Globus pallidus (tissue), 1 donor: ENCODE measurements at places on chromosomes 7 and 10.

DNA sequence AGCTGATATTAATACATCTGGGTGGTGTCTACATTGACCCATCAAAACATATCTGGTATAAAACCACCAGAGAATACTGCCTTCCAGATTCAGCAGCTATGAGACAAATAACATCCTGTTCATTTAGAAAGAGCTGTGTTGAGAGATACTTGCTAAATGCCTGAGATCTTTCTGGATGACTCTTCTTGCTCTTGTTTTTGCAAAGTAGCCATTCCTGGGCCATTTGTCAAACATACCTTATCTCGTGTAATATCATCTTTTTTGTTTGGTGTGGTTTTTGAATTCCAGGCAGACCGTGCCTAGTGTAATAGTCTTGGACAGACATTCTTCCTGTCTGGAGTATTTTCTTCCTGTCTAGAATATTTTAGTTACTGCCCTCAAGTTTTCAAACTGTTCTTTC is 74.7 kb upstream of the PRR15 start:
- peak; percentile 54 for DNase-seq

DNA sequence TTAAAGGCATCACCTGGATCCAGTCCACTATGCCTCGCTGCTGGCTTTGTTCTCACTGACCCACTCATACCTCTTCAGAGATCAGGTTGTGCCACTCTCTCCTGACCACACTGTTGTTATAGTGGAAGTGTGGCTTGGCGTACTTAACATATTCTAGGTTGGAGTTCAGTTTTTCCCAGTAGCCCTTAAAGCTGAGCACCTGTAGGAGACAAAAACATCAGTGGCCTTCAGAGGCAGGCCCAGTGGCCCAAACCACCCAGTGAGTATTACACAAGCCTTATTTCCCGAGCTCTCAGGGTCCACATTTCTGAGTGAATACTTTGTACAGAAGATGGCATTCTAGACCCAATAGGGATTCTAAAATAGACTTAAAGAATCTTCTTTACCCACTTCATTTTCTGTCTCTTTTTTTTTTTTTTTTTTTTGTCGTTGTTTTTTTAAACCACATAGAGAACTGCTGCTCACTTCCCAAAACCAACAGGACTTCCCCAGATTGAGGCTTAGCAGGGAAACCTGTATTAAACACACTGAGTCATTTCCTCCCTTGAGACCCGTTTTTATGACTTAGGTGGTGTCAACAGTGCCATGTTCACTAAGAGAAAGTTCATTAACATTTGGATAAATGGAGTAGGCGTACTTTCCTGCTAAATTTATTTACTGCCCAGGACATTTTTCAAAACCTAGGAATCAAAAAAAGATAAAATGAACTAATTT is 85.8 kb downstream of the GSAP start:
- no peak for DNase-seq

DNA sequence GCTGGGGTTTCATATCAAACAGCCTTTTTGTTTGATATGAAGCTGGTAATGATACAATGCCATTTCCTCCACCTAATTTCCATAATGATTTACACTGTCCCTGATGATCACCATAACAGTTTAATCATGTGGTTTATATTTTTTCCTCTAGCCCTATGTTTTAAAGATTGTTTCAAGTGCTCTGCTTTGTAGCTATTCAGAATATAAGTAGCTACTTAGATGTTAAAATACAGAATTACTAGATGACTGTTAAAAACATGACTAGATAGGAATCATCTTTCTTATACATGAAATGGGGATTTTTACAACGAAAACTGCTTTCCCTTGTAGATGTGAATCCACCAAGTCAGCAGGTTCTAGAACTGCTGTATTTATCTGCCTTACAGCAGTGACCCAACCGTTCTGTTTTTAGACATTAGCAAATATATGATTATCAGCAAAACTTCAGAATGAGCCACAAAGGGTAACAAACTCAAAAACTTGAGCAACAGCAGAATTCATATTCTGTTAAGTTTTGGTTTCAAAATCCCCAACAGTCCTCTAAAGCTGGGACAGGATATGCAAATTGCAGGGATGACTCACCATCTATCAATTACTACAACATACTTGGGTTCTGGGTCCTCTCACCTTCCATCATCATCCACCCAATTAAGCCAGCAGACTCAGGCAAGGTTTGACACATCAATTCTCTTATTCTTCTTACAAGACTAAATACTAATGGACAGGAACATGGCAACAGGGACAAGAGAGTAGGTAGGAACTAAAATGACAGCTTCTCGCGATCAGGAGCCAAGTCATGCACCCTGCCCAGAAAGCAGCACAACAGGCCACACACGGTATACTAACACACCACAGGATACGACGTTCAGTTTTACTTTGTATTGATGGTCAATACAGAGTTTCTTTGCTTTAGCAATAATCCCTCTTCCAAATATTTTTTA is 83.9 kb downstream of the PIP4K2A start:
- DNase-seq, result peak; percentile 53

DNA sequence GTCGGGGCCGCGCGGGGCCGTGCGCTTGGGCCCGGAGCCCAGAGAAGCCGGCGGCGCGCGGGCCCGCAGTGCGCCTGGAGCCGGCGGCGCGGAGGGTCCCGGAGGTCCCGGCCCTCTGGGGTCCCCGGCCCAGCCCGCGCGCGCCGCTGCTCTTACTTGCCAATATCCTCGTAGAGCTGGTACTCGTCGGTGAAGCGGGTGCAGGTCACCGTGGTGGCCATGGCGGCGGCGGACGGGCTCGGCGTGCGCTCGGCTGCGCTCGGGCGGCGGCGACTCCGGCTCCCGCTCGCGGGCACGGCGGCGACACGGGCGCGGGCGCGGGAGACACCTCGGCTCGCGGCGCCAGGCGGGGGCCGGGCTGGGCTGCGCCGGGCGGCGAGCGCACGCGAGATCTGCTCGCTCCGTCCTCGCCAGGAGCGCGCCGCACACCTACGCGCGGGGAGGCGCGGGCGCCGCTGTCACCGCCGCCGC is at the start of gene CAMK2B:
TSS of gene CAMK2B (minus strand) at position 394 of the 471 bp plus-strand sequence. CDS start at position 221, 173 bp downstream.
- DNase-seq, result no peak

- DNase-seq, result no peak
Observed at GRCh38 chr7:105198223-105198622, 184.2 kb downstream of the KMT2E start.

DNA sequence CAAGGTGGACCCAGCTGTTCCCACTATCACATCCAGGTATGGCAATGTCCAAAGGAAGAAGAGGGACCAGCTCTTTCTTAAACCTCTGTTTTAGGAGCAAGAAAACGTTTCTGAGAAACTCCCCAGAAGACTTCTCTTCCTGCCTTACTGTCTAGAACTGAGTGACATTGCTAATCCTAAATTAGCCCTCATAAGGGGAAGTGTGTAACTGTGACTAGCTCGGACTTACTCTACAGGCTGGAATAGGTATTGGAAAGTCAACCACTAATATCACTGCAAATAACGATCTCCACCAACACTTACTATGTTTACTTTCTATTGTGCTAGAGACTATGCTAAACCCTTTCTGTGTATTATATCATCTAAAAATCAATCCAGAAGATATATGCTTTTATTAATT is 49.9 kb upstream of the RELN start:
- DNase-seq, result no peak

- no peak for DNase-seq
Observed at GRCh38 chr7:45027774-45028114, 27.7 kb downstream of the CCM2 start.

DNA sequence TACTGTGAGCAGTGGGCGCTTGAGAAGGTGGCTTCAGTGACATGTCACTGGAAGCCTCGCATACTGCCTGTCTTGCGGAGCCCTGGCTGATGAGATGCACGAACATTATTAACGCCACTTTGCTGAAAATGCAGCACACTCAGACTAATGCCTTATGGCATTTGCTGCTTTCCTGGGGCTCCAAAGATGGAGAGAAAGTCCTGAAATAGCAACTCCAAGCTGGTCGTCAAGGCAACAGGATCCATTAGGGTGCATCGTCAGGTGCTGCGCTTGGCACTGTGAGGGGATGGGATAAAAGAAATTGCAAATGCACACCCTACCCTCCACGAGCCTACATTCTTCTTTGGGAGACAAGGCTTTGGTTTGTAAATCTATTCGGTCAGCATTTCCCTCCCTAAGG is 592.5 kb downstream of the TYW1 start:
- no peak for DNase-seq

DNA sequence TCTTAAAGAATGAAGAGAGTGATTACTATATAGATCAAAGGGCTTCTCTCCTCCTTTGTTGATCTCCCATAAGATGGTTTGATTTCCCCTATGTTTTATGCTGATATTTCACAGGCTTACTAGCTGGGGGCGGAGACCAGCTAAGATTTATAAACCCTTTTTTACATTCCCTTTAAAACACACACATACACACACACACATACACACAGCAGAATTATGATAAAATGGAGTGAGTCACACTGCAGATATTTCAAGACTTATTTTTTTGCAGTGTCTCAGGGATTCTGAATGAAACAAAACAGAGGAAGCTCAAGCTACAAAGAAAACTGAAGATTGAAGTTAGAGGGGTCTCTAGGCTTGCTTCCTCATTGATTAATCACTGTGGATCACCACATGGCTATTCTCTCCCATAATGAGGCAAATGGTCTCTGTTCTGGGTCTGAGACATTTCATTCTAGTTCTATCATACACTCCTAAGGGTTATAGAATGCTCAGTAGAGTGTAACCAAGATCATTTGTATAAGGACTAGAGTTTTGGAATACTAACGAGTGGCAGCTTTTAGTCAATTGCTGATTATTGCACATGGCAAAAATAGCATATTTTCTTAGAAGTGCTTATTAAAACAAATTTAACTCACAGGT is 18.6 kb downstream of the INA start:
- no peak for DNase-seq

DNA sequence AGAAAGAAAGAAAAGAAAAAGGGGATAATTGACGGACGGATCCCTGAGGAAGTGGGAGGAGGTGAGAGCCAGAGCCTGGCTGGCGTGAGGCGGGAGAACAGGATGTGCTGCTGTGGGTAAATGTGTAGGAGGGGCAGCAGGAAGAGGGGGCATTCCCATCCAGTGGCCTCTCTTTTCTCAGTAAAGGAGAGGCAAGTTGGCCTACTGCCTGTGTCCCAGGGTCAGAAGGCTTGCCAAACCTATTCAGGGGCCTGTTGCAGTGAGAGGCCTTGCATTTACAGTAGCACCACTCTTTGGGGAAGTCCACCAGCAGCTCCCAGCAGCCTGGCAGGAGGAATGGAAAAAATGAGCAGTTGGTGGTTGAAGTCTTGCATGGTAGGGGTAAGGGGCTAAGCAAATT is 26.6 kb upstream of the ASCC1 start:
- peak; percentile 51 for DNase-seq

GRCh38 chr10:115093286-115093775 is at the start of gene ATRNL1:
Gene ATRNL1 (plus strand): TSS chr10:115093365. CDS start chr10:115093751, 386 bp downstream.
- no peak for DNase-seq

- DNase-seq, result no peak
Observed at GRCh38 chr10:78769526-78769925, 299.2 kb upstream of the ZMIZ1 start.

- DNase-seq, result no peak
Observed at GRCh38 chr7:80039251-80039884, 95.3 kb upstream of the GNAI1 start.

DNA sequence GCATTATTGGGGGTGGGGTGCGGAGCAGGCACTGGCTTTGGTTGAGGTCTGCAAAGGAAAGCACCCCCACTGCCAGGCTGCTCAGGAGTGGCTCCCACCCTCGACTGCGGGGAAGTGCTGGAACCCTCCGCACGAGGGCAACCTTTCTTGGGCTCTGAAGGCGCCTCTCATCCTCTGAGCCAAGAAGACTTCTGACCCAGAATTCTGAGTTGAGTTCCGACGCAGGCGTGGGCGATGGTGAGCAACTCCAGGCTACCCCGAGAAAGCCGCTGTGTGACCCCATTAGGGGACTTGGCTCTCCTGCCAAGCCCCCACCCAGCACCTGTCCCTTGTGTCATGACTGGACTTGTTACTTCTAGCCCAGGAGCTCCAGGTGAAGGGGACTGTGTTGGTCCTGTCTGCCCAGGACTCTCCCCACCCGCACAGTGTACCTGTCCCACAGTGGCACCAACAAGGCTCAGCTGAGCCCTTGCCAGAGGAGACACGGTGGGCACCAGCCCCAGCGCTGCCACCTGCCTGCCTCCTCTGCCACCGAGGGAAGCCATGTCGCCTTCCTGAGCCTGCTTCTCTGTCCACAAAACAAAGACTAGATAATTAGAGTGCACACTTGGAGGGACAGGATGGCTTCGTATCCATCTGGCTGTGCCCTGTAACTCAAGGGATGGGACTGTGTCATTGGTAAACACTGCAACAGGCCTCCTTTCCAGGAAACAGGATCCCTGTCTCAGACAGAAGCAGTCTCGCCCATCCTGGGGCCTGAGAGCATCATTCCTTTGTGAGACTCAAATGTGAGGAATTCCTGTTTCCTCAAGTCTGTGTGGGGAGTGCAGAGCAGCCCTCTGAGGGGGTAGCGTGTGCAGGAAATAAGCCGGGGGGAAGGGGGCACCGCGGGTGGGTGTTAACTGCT is 128.8 kb downstream of the LHPP start:
- peak; percentile 73 for DNase-seq

DNA sequence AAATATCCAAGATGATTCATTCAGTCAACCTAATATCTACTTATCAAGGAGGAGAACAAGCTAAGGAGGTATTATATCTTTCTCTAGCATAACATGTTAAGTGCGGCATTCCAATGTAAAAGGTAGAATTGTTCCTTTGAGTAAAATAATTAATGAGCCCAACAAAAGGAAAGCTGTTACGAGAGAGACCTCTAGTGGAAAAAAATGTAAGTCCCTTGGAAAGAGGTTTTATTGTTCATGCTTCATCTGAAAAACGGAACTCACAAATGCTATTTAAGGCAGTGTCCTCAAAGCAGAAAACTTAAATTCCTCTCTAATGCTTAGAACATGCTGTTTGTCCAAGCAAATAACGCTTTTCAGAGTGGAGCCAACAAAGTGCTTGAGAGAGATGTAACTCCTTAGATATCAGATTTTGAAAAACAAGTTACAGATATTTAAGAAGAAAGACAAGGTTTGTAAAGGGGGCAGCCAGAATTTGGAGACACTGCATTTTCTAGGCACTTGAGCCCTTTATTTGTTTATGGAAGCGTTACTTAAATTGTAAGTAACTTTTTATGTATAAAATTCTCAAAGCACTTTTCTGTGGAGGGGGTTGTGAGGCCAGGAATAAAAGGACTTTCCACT is 119.9 kb downstream of the TFEC start:
- DNase-seq, result peak; percentile 49

DNA sequence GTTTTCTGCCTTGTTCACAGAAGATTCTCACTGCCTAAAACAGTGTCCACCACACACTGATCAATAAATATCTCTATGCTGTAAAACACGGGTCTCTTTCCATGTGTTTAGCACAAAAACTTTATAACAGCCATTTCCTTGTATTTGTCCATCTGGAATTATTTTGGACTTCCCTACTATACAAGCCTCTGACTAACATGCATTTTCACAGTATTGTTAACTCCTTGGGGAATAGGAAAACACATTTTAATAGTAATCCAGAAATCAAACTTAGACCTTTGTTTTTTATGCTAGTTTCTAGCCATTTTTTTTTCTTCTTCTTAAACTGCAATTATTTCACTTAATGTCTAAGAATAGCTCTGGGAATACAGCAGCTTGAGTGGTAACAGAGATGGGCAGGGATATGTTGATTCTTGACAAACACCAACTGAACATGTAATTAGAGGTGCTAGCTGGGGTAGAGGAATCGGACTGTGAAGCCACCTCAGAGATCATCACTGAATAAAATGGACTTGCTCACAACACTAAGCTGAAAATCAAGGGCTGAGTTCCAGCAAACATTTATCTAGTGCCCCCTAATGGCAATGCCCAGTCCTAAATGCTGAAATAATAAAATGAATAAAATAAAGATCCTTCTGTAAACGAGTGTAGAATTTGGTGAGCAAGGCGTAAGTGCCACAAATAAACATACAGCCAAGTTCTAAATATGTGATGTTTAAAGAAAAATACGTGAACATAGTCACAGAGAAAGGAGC is 593.1 kb downstream of the SORCS1 start:
- DNase-seq, result peak; percentile 81

- DNase-seq, result no peak
Observed at GRCh38 chr7:38068461-38068860, 109.6 kb upstream of the STARD3NL start.
